A549 treated with Mapracorat at 1 μM for 4 hours (cell line): ENCODE measurements at places on chromosomes 6 and 20. TPM values are rescaled to one million over a fixed set of nuclear protein-coding genes. Genes with fewer than 3 reads are reported as not detected.

KHDRBS2 gene
- total RNA-seq, result not detected in 5 replicates

EPHA7 gene
- 0.04 to 0.10 TPM (median 0.09 TPM) in 5 replicates for total RNA-seq

RAET1L gene
- 0.26 to 0.55 TPM (median 0.41 TPM) in 5 replicates for total RNA-seq

CNR1 gene
- 1.1 to 1.9 TPM (median 1.2 TPM) in 5 replicates for total RNA-seq

APOBEC2 gene
- not detected in 5 replicates for total RNA-seq

LST1 gene
- 0.16 to 0.36 TPM in 2 of 5 replicates, not detected in the others for total RNA-seq

TMEM30A gene
- 30.7 to 44.4 TPM (median 41.0 TPM) in 5 replicates for total RNA-seq

ZSCAN31 gene
- 1.4 to 4.2 TPM (median 1.9 TPM) in 5 replicates for total RNA-seq

PEX7 gene
- 4.9 to 5.4 TPM (median 5.3 TPM) in 5 replicates for total RNA-seq

SGK2 gene
- total RNA-seq, result 6.7 to 8.7 TPM (median 7.0 TPM) in 5 replicates

ARFRP1 gene
- total RNA-seq, result 30.6 to 40.0 TPM (median 36.2 TPM) in 5 replicates

DUSP15 gene
- total RNA-seq, result 0.52 to 1.4 TPM (median 1.1 TPM) in 5 replicates

SCRT2 gene
- total RNA-seq, result 0.08 TPM in 1 of 5 replicates, not detected in the others

RFX6 gene
- not detected in 5 replicates for total RNA-seq

TRAPPC3L gene
- total RNA-seq, result not detected in 5 replicates

GPSM3 gene
- 0.29 to 0.50 TPM (median 0.33 TPM) in 5 replicates for total RNA-seq

CCN5 gene
- 25.9 to 39.9 TPM (median 27.5 TPM) in 5 replicates for total RNA-seq

SLC22A2 gene
- total RNA-seq, result 0.10 to 0.15 TPM (median 0.12 TPM) in 3 of 5 replicates, not detected in the others

SRSF3 gene
- total RNA-seq, result 483 to 688 TPM (median 515 TPM) in 5 replicates

MAPK14 gene
- total RNA-seq, result 21.3 to 28.2 TPM (median 25.6 TPM) in 5 replicates

TAAR5 gene
- total RNA-seq, result not detected in 5 replicates

HEY2 gene
- 0.06 to 0.10 TPM (median 0.07 TPM) in 3 of 5 replicates, not detected in the others for total RNA-seq
